ENCODE measurements at places on chromosomes 7 and 10. TPM values are rescaled to one million over a fixed set of nuclear protein-coding genes. Genes with fewer than 3 reads are reported as not detected.
A peak's percentile ranks its signal among the peaks of the same experiment; 100 is the strongest.

GRCh38 chr7:104017001-104017400 is 27.5 kb upstream of the RELN start:
- no peak for DNase-seq
- no peaks in the 10 kb centered on the region for H3K4me1 ChIP-seq
- no peak overlapping the region for H3K4me3 ChIP-seq
- no peaks in the 10 kb centered on the region for H3K36me3 ChIP-seq
- H3K27me3 ChIP-seq = no peaks in the 10 kb centered on the region

DNA sequence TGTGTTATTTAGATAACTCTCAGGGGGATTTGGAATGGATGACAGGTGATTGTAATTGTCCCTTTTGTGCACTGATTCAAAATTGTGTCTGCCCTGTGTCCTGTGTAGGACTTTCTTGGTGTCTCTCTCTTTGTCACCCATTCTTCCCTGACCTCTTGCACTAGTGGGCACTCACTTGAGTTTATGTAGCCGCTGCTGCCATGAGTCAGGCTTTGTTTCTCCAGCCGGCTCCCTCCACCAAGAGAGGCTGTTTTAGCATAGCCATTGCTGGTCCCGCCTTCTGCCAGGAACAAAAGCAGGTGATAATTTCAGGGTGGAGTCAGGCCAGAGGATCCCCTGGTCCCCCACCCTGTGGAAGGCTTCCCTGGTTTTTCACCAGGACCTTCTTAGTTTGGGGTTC is 8.4 kb downstream of the COL17A1 start:
- no peak overlapping the region for H3K4me3 ChIP-seq
- H3K36me3 ChIP-seq = no peaks in the 10 kb centered on the region
- H3K27ac ChIP-seq = no peak overlapping the region
- H3K27me3 ChIP-seq = no peaks in the 10 kb centered on the region
- DNase-seq = no peak

The VSTM4 gene
- 22.1 TPM for total RNA-seq

The RBM20 gene
- total RNA-seq = 79.9 TPM

DNA sequence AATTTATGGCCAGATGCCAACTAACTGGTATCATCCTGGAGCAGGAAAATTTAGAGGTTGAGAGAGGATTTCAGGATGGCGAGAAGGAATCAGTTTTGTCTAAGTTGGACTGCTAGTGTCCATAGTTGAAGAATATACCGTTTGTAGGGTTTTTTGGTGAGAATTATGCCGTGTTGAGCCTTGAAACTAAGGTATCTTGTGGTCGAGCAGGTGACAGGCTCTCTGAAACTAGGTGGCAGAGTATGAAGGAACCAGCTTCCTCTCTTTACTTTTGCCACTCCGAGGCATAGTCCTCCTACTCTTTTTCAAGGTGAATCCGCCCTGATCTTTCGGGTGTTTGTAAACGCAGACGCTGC is 9.7 kb downstream of the MDFIC start:
- DNase-seq = no peak
- H3K4me1 ChIP-seq = peaks cover 35% of the 10 kb centered on the region
- H3K4me3 ChIP-seq = no peak overlapping the region
- no peak overlapping the region for H3K27ac ChIP-seq
- peaks cover 2% of the 10 kb centered on the region for H3K36me3 ChIP-seq
- no peaks in the 10 kb centered on the region for H3K27me3 ChIP-seq

DNA sequence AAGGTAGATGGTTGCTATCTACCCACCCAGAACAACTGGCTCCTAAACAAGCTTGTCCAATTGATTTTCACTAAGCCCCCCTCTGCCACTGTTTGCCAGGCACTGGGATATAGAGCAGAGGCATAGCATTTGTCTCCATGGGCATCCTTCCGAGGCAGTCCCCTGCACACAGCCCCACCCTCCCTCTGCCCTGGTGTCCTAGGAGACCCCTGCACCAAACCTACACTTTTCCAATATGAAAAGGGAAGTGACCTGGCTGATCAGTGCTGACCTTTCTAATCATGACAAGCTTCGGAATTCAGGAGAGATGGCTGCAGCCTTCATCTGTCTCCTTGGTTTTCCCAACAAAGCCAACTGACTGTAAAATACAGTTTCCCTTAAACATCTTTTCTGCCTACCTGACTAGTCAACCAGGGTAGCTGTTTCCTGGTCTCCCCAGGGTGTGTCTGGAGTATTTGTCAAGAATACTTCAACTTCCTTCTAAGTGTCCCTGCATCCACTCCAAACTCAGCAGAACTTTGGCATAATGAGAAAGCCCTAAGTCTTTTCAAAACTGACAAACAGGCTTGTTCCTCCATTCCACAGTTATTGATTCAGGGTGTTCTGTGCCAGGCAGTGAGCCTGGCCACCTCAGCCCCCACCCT is 7.6 kb upstream of the SLC18A3 start:
- peaks cover 9% of the 10 kb centered on the region for H3K4me1 ChIP-seq
- no peaks in the 10 kb centered on the region for H3K36me3 ChIP-seq
- H3K27me3 ChIP-seq = peaks cover 36% of the 10 kb centered on the region
- no peak overlapping the region for H3K4me3 ChIP-seq

DNA sequence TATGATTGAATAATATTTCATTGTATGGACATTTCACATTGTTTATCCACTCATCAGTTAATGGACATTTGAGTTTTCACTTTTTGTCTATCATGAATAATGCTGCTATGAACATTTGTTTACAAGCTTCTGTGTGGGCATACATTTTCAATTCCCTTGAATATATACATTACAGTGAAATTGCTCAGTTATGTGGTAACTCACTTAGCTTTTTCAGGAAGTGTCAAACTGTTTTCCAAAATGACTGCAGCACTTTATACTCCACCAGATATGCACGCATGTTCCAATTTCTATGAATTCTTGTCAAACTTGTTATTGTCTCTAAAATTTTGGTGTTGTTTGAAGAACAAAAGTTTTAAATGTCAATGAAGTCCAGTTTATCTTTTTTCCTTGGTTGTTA is 401.2 kb downstream of the THSD7A start:
- no peak overlapping the region for H3K27ac ChIP-seq
- no peak overlapping the region for H3K4me3 ChIP-seq
- H3K36me3 ChIP-seq = no peaks in the 10 kb centered on the region
- no peaks in the 10 kb centered on the region for H3K27me3 ChIP-seq

The KCNMA1 gene
- total RNA-seq = 3.1 TPM

The AQP1 gene
- 154 TPM for total RNA-seq

DNA sequence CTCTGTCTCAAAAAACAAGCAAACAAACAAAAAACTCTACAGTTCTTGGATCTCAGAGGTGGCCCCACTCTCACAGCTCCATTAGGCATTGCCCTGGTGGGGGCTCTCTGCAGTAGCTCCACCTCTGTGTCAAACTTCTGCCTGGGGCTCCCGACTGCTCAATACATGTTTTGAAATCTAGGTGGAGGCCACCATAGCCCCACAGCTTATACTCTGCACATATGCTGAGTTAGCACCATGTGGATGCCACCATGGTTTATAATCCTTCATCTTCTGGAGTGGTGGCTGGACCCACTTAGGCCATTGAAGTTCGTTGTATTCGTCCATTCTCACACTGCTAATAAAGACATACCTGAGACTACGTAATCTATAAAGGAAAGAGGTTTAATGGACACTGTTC is 78.4 kb downstream of the SEPTIN14 start:
- no peak for DNase-seq
- no peaks in the 10 kb centered on the region for H3K4me1 ChIP-seq
- H3K4me3 ChIP-seq = no peak overlapping the region
- no peaks in the 10 kb centered on the region for H3K36me3 ChIP-seq
- H3K27ac ChIP-seq = no peak overlapping the region
- H3K27me3 ChIP-seq = no peaks in the 10 kb centered on the region

- DNase-seq = no peak
- H3K27me3 ChIP-seq = no peaks in the 10 kb centered on the region
- H3K4me3 ChIP-seq = no peak overlapping the region
These were observed 339.8 kb upstream of the LRRTM3 start for GRCh38 chr10:66586073-66586472.

GRCh38 chr10:133174689-133175263 is 14.8 kb downstream of the KNDC1 start:
- H3K27ac ChIP-seq = no peak overlapping the region
- H3K4me3 ChIP-seq = no peak overlapping the region
- DNase-seq = no peak
- H3K4me1 ChIP-seq = no peaks in the 10 kb centered on the region
- H3K36me3 ChIP-seq = no peaks in the 10 kb centered on the region

GRCh38 chr7:114413761-114414155 is 857 bp upstream of the FOXP2 start:
- H3K4me3 ChIP-seq = no peak overlapping the region
- H3K4me1 ChIP-seq = no peaks in the 10 kb centered on the region
- H3K27me3 ChIP-seq = no peaks in the 10 kb centered on the region

DNA sequence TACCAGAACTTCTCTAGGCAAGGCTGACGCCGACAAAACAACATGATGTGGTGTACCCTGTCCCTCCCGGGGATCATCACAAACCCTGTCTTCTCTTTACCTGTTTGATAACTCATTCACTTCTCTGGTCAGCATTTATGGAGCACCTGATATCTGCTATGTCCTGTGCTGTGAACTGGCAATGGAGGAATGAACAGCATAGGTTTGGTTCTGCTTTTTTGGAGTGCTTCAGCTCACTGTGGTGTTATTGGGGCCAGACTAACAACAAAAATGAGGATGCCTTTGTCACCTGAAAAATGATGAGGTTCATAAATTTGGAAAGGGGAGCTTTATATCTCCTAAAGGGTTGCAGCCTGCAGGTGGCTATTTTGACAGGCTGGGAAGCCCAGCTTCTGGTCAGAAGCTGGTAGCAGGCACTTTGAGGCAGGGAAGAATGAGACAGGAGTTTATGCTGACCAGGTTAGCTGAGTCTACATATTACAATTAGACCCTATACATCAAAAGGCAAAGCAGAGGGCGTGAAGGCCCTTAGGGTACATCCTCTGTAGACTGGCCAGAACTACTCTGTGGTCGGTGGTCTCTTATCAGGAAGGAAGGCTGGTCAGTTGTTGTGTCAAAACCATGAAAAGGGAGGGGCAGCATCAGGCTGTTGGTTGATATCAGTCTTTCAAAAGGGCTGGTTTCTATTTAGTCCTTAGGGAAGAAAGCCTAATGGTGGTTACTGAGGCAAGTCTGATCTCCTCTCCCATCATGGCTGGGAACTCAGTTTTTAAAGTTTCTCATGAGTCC is 42.3 kb downstream of the SH2D4B start:
- no peak overlapping the region for H3K27ac ChIP-seq
- no peak for DNase-seq
- no peaks in the 10 kb centered on the region for H3K27me3 ChIP-seq
- H3K4me1 ChIP-seq = no peaks in the 10 kb centered on the region

The SPAM1 gene
- not detected for total RNA-seq

The CLRN3 gene
- not detected for total RNA-seq

GRCh38 chr10:9863559-9864121 is 1154.0 kb upstream of the CELF2 start:
- no peaks in the 10 kb centered on the region for H3K27me3 ChIP-seq
- DNase-seq = no peak
- no peaks in the 10 kb centered on the region for H3K36me3 ChIP-seq
- no peak overlapping the region for H3K4me3 ChIP-seq

The ITIH5 gene
- total RNA-seq = 12.3 TPM

GRCh38 chr10:53903756-53904155 is 897.3 kb downstream of the PCDH15 start:
- no peaks in the 10 kb centered on the region for H3K4me1 ChIP-seq
- H3K4me3 ChIP-seq = no peak overlapping the region
- no peak for DNase-seq
- no peaks in the 10 kb centered on the region for H3K27me3 ChIP-seq
- no peaks in the 10 kb centered on the region for H3K36me3 ChIP-seq

DNA sequence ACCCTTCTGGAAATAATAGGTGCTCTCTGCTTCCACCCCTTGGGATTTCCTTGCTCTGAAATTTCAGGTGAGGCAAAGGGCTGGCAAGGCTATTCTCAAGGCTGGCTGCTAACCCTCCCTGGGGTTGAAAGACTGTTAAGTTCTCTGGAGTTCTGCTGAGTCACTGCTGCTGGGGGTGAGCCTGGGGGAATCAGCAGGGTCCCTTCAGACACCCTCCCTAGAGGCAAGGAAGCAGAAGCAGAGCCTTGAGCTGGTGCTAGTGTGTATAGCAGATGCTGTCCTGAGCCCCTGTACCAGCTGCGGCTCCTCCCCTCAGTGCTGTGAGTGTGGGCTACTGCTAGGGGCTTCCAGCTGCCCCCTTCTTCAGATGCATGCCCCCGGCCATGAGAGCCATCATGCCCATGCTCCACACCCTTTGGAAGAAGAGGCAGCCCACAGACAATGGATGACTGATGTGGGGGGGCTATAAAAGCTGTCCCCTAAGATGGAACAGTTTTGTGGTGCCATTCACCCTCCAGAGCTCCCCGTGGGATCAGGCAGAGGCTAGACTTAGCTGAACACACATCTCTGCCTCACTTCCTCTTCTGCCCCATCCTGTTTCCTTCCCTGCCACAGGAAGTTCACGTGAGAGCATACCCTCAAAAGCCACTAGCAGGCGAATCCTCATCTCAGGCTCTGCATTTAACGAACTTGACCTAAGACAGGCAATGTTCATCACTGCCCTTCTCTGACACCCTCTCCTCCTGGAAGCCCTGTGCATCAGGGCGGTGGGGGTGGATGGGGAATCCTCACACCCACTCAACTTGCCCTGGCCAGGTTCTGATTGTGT is 91.8 kb downstream of the SH3PXD2A start:
- H3K4me1 ChIP-seq = peaks cover 83% of the 10 kb centered on the region
- DNase-seq = no peak
- no peak overlapping the region for H3K27ac ChIP-seq
- no peak overlapping the region for H3K4me3 ChIP-seq
- no peaks in the 10 kb centered on the region for H3K36me3 ChIP-seq
- no peaks in the 10 kb centered on the region for H3K27me3 ChIP-seq

The ZNF775 gene
- 2.6 TPM for total RNA-seq

- H3K27me3 ChIP-seq = no peaks in the 10 kb centered on the region
- peaks cover 14% of the 10 kb centered on the region for H3K36me3 ChIP-seq
- H3K4me3 ChIP-seq = peak overlapping the region; percentile 65
- peak overlapping the region; percentile 97 for H3K27ac ChIP-seq
- peaks cover 28% of the 10 kb centered on the region for H3K4me1 ChIP-seq
- no peak for DNase-seq
These were observed 8.5 kb upstream of the CHCHD1 start for GRCh38 chr10:73773152-73773879.

The MRLN gene
- total RNA-seq = not detected

Measured in heart left ventricle (tissue), 16 donors.